Jurkat, Clone E6-1 (cell line): ENCODE measurements at places on chromosomes 7 and 10.

GRCh38 chr10:51881213-51881612, 181.8 kb upstream of the CSTF2T start:
- no peak for DNase-seq

DNA sequence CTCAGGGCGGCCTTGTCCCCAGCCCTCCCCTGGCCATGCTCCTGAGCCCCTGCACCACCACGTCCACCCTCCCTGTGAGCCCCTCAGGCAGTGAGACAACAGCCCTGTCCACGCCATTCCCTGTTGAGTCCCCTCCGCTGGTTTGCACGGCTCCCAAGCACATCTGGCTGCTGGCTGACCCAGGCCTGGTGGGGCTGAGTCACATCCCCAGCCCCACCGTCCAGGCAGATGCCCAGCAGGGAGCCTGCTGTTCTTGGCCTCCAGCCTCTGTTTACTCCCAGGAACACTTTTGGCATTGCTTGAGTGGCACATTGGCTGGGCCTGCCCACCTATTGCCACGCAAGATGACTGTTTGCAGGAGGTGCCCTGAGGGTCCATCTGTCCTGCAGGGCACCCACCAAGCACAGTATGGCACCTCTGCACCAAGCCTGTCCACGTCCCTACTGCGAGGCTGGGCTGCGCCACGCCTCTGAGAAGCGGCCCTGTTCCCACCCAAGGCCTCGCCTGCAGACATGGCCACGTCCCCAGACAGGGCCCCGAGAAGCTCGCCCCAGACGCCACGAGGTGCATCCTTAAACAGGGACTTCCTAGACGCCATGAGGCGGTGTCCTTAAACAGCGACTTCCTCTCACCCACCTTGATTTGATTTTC, 48.4 kb upstream of the INPP5A start:
- no peak for DNase-seq

DNA sequence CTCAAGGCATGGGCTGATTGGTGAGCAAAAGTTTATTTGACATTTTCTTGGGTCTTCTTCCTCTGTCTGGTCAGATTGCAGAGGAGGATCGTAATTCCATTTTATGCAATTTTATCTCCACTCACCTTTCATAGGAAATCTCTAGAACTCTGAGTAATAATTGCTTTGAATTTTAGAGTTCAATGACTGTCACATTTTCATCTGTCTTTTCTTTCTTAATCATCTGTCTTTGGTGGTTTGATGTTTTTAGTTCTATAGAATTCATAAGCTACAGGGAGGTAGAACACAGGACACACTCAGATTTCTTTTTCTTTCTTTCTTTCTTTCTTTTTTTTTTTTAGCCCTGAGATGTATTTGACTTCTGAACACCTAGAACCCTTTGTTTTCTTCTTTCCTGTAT, 11.6 kb downstream of the GATA3 start:
- DNase-seq: no peak

- no peak for DNase-seq
These were observed 224.4 kb downstream of the NEBL start for GRCh38 chr10:20672741-20673140.

DNA sequence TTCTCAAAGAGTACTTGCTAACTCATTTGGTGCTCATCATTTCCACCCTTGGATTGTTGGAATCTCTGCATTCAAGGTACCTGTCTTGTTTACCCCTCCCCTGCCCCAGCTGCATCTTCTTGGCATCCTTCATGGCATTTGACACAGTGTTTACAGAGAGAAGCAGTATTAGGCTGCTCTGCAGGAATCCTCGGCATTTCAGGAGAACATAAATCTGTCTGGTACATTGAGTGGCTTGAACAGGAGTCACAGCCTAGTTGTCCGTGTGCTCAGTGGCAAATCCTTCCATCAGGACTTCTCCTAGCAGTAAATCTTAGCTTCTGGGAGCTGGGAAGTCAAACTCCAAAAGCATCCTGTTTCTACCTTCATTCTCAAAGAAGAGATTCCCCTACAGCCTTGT, 136.8 kb upstream of the YAE1 start:
- DNase-seq: no peak

DNA sequence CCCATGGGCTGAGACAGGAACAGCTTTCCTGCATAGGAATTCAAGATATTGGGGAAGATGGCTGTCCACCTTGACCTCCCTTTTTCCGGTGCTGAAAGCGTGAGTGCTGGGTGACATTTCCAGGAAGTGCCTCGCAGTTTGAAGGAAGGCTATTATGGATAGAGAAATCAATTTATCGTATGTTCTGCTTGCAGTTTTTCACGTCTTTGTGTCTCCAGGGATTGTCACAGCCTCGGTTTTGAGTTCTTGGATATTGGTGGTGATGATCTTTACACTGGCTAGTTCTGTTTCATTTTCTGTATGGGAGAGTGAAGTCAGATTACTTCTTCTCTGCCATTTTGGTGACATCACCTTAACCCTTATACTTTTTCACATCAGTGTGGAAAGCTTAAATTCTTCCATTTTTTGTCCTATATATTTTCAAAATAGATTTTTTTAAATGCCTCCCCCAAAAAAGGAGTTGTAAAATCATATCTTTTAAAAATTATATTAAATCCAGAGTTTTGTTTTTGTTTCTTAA, 102.5 kb upstream of the APBB1IP start:
- DNase-seq: peak; percentile 7

- DNase-seq: no peak
These were observed 50.6 kb downstream of the VPS41 start for GRCh38 chr7:38858259-38858884.
